Activated naive CD4-positive, alpha-beta T cell treated with anti-CD3 and anti-CD28 coated beads for 36 hours (primary cell): ENCODE measurements at places on chromosomes 12 and 14. TPM values are rescaled to one million over a fixed set of nuclear protein-coding genes. Genes with fewer than 3 reads are reported as not detected.

- no peaks in the 10 kb centered on the region for H3K27me3 ChIP-seq
- H3K36me3 ChIP-seq = peaks cover 11% of the 10 kb centered on the region
- peaks cover 74% of the 10 kb centered on the region for H3K4me1 ChIP-seq
- H3K4me3 ChIP-seq = no peak overlapping the region
- H3K27ac ChIP-seq = no peak overlapping the region
- DNase-seq = no peak
Measured at GRCh38 chr12:1695886-1696670, 5.2 kb downstream of the ADIPOR2 start.

GRCh38 chr12:91618281-91618680 lies 435.7 kb upstream of the DCN start:
- no peaks in the 10 kb centered on the region for H3K27me3 ChIP-seq
- no peak overlapping the region for H3K4me3 ChIP-seq
- no peaks in the 10 kb centered on the region for H3K36me3 ChIP-seq
- H3K4me1 ChIP-seq = peaks cover 5% of the 10 kb centered on the region
- DNase-seq = no peak

DNA sequence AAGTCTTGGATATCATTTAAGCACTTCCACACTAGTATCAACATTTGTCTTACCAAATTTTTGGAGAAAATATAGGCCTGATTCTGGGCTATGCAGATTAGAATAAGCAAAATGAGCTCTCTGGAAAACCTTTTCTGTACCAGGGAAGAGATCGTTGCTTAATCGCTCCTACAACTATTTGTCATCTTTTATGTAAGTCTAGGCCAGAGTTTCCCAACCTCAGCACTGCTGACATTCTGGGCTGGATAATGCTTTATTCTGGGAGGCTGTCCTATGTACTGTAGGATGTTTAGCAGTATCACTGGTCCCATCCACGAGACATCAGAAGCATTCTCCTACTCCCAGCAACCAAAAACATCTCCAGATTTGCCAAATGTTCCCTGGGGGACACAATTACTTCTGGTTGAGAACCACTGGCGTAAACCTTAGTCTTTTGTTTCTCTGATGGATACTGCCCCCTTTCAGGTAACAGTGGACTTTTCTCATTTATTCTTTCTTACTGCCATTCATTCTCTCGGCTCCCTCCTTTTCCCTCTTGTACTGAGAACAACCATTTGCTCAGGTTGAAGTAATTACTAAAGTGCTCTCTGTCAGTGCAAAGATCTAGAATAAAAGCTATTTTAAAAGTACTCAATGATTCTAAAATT lies 316.9 kb upstream of the E2F7 start:
- H3K4me1 ChIP-seq = no peaks in the 10 kb centered on the region

DNA sequence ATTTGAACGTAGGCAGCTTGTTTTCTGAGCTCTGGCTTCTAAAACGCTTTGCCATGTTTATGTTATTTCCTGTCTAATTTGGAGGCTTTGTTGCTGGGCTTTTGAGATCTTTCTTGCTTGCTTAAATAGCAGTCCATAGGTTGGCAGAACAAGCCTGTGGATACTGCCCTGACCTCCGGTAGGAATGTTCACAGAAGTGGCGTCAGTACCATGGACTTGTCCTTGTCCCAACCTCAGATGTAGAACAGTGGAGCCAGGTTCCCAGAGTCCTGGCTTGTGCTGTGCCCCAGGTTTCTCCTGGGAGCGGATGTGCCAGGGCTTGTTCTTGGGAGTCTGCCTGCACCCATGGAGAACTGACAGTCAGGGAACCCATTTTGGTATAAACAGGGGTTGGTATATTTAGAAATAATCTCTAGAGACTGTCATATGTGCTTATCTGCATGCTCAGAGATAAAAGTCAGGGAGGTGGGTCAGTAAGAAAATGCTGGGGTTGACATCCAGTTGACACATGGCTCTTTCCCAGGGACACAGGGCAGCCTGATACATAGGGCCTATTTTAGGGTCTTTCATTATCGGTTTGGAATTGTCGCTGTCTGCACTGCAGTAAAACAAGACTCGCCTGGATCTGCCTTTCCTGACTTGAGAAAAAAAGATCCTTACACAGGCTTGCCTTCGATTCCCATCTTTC lies 22.9 kb downstream of the CACNA1C start:
- no peak overlapping the region for H3K4me3 ChIP-seq
- peaks cover 2% of the 10 kb centered on the region for H3K36me3 ChIP-seq
- H3K27me3 ChIP-seq = peaks cover 5% of the 10 kb centered on the region
- DNase-seq = no peak

GRCh38 chr14:33040372-33041140 lies 101.9 kb downstream of the NPAS3 start:
- H3K27ac ChIP-seq = no peak overlapping the region
- no peak for DNase-seq
- H3K4me1 ChIP-seq = no peaks in the 10 kb centered on the region
- H3K4me3 ChIP-seq = no peak overlapping the region
- no peaks in the 10 kb centered on the region for H3K27me3 ChIP-seq
- H3K36me3 ChIP-seq = no peaks in the 10 kb centered on the region

DNA sequence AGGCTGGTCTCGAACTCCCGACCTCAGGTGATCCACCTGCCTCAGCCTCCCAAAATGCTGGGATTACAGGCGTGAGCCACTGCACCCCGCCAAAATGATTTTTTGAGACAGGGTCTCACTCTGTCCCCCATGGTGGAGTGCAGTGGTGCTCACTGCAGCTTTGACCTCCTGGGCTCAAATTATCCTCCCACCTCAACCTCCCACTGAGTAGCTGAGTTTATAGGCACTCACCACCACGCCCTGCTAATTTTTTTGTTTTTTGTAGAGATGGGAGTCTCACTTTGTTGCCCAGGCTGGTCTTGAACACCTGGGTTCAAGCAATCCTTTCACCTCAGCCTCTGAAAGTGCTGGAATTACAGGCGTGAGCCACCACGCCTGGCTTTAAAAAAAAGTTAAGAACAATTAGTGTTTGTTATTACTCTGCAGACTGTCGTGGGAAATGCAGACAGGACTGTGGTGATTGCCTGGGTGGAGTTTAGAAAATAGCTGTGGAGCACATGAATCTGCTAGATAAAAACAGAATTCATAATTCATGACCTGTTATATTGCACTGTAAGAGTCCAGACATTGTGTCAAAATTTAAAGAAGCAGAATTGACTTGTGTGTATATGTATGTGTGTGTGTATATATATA lies 9.2 kb upstream of the COX6A1 start:
- DNase-seq = no peak
- H3K4me3 ChIP-seq = no peak overlapping the region
- peaks cover 3% of the 10 kb centered on the region for H3K4me1 ChIP-seq
- H3K36me3 ChIP-seq = no peaks in the 10 kb centered on the region
- no peak overlapping the region for H3K27ac ChIP-seq
- H3K27me3 ChIP-seq = no peaks in the 10 kb centered on the region

DNA sequence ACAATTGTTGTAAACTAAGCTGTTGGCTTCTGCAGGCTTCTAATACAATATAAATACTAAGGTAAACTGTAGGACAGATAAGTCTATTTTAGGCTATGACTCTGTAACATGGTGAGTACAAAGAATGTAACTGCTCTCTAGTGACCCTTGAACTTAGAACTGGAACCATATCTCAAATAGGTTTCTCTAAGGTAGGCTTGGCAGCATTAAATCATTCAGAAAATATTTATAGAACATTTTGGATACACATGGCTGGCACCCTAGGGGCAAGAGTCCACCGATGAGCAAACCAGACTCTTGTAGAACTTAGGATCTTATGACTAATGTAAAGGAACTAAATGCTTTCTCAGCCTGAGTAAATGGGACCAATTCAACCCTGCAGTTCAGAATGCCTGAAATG lies 19.4 kb upstream of the SLC25A3 start:
- H3K36me3 ChIP-seq = no peaks in the 10 kb centered on the region
- peaks cover 2% of the 10 kb centered on the region for H3K27me3 ChIP-seq
- no peaks in the 10 kb centered on the region for H3K4me1 ChIP-seq
- no peak for DNase-seq
- H3K4me3 ChIP-seq = no peak overlapping the region
- H3K27ac ChIP-seq = no peak overlapping the region

- H3K4me1 ChIP-seq = peaks cover 52% of the 10 kb centered on the region
- H3K36me3 ChIP-seq = no peaks in the 10 kb centered on the region
- H3K27me3 ChIP-seq = no peaks in the 10 kb centered on the region
- peak overlapping the region; percentile 81 for H3K27ac ChIP-seq
Measured at GRCh38 chr12:116060764-116061163, 216.7 kb downstream of the MED13L start.

- peaks cover 41% of the 10 kb centered on the region for H3K36me3 ChIP-seq
- peak overlapping the region; percentile 99 for H3K27ac ChIP-seq
- H3K4me1 ChIP-seq = peaks cover 18% of the 10 kb centered on the region
- DNase-seq = no peak
- H3K4me3 ChIP-seq = peak overlapping the region; percentile 95
- no peaks in the 10 kb centered on the region for H3K27me3 ChIP-seq
Measured at GRCh38 chr12:98513379-98514322, 1.7 kb upstream of the TMPO start.

The EIF2S3B gene
- total RNA-seq = 2.1 TPM

The KRT71 gene
- total RNA-seq = not detected
